Pancreas (tissue), 10 donors: ENCODE measurements at places on chromosomes 2 and 18.
A peak's percentile ranks its signal among the peaks of the same experiment; 100 is the strongest.

DNA sequence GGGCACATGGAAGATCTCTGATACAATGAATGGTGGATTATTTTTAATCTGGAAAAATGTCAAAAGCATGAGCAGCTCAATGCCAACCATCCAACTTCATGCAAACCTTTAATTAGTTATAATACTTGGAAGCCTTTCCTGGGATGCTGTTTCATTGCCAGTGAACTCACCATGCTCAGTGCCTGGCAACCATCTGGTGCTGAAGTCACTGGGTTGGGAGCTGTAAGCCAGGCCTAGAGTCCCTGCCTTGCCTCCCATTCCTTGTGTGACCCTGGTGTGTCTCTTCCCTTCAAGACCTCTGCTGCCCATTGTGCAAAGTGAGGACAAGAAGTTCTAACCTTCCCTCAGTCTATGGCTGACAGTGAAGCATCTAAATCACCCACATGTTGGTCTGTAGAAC is 458.7 kb downstream of the RNF144A start:
- DNase-seq: no peak

GRCh38 chr2:64807417-64807816 is 153.7 kb upstream of the SERTAD2 start:
- DNase-seq: no peak

GRCh38 chr2:127888772-127889171 is 3.0 kb upstream of the AMMECR1L start:
- no peak for DNase-seq

DNA sequence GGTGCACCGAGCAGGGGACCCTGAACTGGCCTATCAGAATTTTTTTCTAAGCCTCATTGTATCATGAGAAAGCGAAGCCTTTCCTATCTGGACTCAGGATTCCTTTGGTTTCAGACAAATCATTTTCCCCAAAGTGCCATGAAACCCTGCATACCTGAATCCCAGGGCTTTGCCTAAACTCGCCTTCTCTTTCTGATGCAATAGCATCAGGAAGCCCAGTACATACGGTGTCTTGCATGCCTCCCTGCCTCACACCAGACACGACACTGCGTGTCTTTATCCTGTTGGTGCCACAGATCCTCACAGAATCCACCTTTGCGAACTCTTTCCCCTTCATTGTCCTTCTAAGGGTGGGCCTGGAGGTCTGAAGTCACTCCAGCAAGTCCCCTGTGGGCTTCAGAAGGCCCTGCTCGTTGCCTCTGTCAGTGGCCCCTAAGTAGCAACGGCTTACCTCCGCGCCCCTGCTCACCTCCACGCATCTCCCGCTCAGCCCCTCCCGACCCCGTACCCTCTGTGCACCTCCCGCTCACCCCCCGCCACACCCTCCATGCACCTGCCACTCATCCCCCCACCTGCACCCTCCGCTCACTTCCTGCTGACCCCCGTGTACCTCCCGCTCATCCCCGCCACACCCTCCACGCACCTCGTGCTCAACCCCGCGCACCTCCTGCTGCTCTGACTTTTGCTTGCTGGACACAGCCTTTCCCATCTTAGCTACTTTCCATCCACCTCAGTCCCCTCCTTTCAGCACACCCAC is 83.4 kb downstream of the TPGS2 start:
- no peak for DNase-seq

DNA sequence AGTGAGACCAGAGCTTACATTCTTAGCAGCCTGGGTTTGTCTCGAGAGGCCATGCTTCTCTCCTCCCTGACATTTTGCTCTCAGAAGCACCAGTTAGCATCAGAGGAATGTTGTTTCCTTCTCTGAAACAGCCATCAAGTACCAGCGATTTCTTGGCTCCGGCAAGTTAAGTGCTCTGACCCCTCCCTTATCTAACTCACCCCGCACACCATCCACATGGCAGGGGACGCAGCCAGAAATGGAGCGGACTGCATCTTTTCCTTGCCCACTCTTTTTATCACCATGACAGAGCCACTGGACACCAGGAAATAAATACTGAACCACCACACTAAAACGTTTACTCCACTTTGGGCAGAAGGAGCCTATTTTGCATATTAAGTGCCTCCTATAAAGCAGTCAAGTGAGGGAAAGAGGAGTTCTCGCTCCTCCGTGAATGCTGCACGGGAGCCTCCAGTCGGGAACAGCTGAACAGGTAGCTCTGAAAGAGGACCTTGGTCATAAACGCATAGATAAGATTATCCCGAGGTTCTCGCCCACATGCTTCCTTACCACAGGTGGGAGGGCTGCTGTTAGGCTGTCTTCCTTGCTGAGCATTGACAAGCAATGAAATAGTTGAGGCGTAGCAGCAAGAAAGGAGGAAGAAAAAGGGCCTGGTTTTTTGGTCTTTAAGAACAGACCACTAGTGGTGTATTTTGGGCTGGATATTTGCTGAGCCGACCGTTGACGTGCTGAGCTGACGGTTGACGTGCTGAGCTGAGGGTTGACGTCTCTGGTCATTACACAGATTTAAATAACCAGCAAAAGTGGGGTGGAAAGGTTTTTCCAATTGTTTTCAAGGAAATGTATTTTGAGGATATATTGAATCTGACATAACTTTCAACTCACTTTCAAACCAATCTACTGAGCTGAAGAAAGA is 71.4 kb upstream of the ITGB6 start:
- DNase-seq: peak; percentile 43

DNA sequence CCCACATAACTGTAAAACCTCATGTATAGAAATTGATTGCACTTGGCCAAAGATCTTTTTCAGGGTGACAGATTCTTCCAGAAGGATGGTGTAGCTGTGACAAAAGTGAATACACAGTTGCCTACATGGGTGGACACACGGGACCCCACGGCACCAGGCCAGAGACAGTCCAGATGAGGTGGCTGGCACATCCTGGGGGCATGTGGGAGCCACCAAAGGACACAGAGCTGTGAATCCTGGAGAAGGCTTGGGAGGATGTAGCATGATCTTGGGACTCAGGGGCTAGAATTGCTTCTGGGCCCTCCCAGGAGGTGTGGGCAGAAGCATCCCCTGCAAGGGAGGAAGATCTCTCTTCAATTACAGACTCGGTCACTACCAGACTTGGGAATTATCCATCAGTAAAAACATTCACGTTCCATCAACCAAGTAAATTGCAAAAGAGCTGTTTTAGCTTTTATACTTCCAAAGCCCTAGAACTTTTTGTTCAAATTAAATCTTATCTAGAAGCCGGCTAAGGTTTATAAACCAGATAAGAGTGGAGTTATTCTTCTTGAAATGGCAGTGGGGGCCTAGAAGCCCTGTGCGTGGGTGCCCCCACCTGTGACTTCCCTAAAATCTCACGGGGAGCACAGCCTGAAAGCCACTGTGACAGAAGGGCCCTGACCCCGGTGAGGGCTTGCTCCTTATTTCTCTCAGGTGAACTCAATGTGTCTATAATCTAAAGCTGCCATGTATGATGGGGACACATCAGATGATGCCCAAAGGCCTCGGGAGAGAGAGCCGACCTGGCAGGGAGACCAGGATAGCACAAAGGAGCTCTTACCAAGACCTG is 81.7 kb downstream of the SEPTIN10 start:
- DNase-seq: no peak

GRCh38 chr2:20422402-20423271 is 24.2 kb upstream of the RHOB start:
- no peak for DNase-seq

GRCh38 chr2:138829326-138829919 is 49.2 kb upstream of the NXPH2 start:
- no peak for DNase-seq

DNA sequence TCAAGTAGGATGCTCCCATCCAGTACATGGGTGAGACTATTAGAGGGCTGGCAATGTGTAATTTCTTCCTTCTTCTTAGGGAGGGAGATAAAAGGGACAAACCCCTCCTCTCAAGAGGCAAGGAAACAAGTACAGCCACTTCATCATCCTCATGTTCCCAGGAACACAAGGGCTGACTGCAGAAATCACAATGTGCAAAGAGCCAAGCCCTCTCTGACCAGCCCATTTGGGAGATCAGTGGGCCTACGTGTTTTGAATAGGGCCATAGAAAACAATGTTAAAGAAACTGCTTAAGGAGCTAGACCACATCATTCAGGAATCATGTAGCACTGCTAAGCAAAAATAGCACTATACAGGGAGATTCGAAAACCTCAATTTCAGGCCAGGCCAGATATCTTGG is 97.4 kb downstream of the ACTR2 start:
- no peak for DNase-seq

- DNase-seq: no peak
Observed at GRCh38 chr2:44836174-44836573, 105.3 kb upstream of the SIX3 start.

DNA sequence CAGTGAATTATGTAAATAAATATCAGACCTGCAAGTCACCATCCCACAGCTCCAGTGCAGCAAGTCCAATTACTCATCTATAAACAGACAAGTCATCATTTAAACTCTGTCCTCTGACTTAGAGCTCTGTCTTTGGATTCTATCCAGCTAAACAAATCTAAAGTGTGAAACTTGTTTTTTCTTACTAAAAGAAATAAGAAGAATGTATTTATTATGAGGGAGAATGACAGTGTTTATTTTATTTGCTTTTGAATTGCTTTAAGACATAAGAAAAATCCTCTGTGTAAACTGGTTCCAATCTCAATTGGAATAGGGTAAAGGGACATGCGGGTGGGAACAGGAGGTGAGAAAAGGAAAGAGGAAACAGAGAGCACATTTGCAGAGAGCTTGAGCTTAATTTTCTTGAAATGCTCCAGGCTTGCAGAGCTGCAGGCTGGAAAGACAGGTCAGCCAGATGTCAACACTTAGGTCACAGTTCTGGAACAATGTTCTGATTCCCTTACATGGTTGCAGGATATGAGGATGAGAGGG is 355.8 kb downstream of the MEIS1 start:
- no peak for DNase-seq

DNA sequence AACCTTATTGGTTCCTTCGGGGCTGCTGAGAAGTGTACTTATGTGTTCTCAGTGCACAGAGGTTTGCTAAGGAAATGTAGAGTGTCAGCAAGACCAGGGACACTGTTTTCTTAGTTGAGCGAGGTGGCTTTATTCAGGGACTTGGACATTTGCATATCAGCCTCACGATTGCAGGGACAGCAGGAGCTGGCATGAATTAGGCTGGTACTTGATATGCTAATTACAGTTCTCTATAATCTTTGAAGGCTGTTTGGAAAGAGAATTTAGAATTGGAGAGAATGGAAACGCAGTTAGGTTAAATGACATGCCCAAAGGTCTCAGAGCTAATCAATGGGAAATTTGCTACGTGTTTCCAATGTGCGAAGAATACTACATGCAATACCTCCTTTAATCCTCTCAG is 18.7 kb upstream of the MTCL1 start:
- no peak for DNase-seq

- DNase-seq: no peak
Observed at GRCh38 chr18:35132021-35132902, 91.0 kb downstream of the MAPRE2 start.

DNA sequence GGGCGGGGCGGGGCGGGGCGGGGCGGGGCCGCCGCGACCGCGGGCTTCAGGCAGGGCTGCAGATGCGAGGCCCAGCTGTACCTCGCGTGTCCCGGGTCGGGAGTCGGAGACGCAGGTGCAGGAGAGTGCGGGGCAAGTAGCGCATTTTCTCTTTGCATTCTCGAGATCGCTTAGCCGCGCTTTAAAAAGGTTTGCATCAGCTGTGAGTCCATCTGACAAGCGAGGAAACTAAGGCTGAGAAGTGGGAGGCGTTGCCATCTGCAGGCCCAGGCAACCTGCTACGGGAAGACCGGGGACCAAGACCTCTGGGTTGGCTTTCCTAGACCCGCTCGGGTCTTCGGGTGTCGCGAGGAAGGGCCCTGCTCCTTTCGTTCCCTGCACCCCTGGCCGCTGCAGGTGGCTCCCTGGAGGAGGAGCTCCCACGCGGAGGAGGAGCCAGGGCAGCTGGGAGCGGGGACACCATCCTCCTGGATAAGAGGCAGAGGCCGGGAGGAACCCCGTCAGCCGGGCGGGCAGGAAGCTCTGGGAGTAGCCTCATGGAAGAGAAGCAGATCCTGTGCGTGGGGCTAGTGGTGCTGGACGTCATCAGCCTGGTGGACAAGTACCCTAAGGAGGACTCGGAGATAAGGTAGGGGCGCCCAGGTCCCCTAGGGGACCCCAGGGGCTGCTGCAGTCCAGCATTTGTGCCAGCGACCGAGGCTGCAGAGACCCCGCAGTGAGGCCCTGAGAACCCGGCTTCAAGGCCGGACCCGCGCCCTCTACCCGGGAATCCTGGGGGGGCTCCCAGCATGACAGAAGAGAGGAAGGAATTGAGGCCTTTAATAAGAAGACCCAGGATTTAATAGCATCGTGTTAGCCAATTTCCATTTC is at the start of gene KHK:
TSS of gene KHK (plus strand) at position 49 of the 870 bp plus-strand sequence. CDS start at position 537, 488 bp downstream.
- DNase-seq: peak; percentile 76

GRCh38 chr2:128665113-128665512 is 346.4 kb upstream of the HS6ST1 start:
- DNase-seq: no peak

DNA sequence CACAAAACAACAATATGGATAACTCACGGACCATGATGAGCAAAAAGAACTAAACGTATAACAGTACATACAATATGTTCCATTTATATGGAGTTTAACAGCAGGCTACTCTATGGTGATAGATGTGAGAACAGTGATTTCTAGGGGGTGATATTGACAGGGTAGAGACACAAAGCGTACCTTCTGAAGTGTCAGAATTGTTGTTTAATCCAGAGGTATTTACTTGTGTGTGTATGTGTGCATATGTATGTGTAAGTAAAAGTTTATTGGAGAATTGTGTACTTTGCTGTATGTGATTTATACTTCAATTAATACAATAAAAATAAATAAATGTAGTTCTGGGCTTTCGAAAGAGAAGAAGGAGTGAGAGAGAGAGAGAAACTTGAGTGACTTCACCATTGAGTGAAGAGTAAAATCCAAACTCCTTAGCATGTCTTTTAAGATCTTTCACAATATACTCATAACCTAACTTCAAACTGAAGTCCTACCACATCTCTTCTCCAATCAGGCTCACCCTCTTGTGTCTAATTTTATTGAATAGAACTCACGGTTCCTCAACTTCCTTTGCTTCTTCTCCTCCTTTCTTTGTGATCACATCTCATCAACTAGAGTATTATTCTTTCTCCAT is 126.0 kb upstream of the KLF7 start:
- no peak for DNase-seq

- DNase-seq: no peak
Observed at GRCh38 chr2:10326151-10326616, 23.5 kb downstream of the HPCAL1 start.

DNA sequence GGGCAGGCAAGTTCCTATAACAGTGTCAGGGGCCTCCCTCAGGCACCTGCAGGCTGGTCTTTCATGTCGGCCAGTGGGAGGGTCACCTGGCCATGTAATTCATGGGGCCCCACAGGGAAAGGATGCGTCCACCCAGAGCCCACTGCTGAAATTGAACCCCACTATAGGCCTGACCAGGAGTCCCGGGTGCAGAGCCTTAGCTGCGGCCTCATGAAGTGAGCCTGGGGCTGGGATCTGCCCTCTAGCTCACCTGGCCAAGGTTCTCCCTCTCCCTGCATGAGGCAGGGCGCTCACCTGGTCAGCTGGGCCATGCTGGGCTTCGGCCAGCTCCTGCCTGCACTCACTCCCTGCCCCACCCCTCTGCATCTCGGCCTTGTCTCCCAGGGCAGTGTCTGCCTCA is 41.1 kb downstream of the C1QL2 start:
- no peak for DNase-seq

GRCh38 chr2:218329826-218330593 is 26.6 kb upstream of the CATIP start:
- DNase-seq: no peak
